Esophagus squamous epithelium (tissue), 5 donors: ENCODE measurements at places on chromosomes 2 and 18.

DNA sequence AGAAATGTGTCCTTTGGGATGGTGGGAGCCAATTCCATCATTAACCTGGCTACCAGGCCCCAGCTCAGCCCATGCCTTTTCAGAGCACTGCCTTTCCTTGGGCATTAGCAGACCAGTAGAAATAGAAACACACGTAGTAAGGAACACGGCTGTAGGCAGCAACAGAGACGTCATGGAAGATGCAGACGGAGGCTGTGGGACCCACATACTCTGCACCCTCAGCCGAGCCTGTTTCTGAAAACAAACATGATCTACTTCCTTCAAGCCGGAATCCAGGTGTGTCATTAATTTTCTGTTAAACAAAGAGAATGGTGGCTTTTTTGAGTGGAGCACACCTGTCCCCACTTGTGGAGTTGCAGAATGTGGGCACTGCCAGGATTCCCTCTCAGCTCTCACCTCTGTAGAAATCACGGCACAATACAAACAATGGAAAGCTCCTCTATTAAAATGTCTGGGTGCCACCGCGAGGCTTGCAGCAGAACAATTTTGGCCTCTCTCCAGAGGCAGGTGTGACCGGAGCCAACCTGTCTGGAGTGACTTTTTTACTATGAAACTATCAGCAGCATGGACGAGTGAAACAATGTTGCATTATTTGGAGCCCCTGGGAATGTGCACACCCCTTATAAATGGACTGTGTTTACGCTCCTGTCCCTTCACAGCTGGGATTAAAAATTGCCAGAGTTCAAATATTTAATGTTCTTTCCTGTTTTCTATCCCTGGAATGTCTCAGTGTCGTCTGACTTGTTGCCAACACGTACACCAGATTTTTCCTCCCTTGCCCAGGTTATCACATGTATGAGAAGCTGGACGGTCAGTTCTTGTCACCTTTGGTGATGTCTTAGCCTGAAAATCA, 31.7 kb downstream of the SPP2 start:
- no peak for DNase-seq

DNA sequence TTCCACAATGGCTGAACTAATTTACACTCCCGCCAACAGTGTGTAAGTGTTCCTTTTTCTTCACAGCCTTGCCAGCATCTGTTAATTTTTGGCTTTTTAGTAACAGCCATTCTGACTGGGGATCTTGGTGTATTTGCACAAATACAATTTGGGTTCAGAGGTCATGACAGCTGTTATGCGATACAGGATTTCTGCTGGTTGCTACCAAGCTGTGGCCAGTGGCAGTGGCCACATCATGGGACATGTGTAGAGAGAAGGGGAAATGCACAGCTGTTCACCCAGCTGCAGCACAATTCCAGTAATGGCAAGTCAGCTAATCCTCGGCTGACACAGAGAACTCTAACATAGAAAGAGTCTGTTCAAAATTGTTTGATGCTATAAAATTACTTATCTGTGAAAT, 21.0 kb upstream of the SELENOI start:
- no peak for DNase-seq

DNA sequence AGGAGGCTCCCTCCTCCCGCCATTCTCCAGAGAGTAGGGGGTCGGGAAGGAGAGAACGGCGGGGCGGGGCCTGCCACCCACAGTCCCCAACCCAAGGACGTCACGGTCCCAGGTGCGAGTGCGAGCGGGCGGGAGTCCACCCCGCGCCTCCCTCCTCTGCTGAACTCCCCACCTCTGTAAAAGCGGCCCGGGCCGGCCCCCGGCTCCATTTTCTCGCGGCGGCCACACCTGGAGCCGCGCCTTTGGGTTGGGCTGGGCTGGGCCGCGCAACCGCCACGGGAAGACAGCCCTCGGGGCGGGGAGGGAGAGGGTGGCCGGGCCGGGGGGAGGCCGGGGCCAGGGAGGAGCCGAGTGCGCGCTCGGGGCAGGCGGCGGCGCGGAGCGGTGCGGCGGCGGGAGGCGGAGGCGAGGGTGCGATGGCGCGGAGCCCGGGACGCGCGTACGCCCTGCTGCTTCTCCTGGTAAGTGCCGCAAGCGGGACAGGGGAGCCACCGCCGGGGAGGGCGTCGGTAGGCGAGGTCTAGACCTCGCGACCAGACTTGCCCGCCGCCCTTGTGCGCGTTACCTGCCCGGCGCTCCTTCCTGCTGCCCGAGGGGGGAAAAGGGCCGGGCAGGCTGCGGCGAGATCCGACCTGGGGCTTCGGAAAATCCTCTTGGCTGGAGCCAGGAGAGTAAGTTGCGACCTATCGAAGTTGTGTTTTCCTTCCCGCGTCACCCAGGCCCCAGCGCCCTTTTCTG, at the start of gene DSG2:
Gene DSG2, plus strand, starts transcription at position 342 of the 738 bp plus-strand sequence. Its CDS starts 75 bp downstream, at position 417.
- DNase-seq = no peak

- no peak for DNase-seq
Observed at GRCh38 chr2:190505696-190506095, 28.8 kb downstream of the NEMP2 start.

DNA sequence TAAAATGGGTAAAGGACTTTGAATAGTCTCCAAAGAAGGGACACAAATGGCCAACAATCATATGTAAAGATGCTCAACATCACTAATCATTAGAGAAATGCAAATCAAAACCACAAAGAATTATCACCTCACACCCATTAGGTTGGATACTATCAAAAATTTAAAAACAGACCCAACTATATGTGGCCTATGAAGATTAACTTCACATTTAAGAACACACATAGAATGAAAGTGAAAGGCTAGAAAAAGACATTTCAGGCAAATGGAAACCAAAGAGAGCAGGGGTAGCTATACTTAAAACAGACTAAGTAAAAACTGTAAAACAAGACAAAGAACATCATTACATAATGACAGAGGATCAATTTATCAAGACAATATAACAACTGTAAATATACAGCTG, 53.5 kb upstream of the ASPRV1 start:
- no peak for DNase-seq

DNA sequence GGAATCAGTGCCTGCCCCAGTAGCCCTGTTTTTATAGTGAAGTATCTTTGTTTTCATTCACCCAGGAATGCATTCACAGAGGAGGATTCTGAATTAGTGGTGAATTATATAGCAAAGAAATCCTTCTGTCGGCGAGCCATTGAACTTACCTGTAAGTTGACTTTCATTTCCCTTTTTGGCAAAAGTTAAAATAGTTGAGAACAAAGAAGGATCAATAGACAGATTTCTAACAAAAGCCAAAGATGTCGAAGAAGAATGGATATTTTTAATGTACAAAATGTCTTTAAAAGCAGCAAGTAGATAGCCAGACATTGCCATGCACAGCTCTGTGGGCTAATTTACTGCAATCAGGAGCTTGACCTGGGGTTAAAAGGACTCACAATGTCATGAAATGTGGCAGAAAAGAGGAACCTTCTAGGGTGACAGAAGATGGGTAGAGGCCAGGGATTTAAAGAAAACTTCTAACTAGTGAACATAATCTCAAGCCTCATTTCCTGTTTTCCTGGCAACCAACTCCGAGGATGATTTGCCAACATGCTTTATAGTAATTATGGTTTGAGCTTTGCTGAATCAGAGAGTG, 53.8 kb upstream of the TMEM87B start:
- DNase-seq = no peak

- DNase-seq = no peak
Observed at GRCh38 chr2:21228041-21228895, 104.5 kb downstream of the TDRD15 start.

- DNase-seq = no peak
Observed at GRCh38 chr2:18824325-18824790, 235.0 kb upstream of the NT5C1B start.

- no peak for DNase-seq
Observed at GRCh38 chr2:236607471-236608187, 38.0 kb downstream of the ACKR3 start.

GRCh38 chr2:148607566-148607965, 37.0 kb upstream of the EPC2 start:
- DNase-seq = no peak

GRCh38 chr2:222293660-222294630, 4.9 kb downstream of the PAX3 start:
- DNase-seq = no peak

DNA sequence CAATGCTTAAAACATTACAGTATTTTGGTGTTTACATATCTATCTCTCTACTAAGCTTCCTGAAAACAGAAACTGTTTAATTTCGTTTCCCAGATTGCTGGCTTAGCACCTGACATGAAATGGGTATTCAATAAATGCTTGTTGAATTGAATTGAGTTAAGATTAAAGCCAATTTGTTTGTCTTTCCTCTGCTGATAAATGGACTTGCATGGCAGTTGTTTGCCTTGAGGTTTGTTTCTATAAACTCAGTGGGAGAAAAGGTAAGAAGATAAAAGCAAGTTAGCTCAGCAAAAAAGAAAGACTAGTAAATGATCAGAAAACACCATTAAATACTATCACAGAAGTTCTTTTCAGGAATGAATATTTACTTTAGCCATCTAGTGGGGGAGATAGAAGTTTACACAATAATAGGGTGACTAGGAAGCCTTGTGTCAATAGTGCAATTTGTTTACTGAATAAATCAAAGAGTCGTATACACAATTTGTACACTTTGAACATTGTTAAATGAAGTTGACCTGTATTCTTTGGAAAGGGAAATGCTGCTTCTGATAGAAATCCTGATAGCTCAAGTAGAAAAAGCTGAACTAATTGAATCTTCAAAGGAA, 754.5 kb upstream of the FAM98A start:
- no peak for DNase-seq

GRCh38 chr2:102149644-102150455, 7.3 kb downstream of the IL1R1 start:
- no peak for DNase-seq

DNA sequence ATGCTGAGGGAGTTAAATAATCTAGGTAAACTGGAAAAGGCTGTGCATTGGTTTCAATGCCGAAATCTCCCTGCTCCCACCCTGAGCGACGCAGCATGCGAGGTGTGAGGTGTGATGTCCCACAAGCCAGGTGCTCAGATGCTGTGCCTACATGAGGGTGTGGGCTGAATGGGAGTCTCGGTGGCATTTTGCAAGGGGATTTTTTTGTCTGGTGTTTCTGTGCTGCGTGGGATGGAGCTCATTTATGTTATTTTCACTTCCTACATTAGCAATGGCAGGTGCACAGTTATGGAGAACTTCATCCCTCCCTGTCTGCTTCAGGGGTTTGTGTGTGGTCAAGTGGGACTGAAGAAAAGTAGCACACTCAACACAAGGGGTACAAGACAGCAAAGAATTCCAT, 110.2 kb upstream of the CCDC68 start:
- DNase-seq = no peak

DNA sequence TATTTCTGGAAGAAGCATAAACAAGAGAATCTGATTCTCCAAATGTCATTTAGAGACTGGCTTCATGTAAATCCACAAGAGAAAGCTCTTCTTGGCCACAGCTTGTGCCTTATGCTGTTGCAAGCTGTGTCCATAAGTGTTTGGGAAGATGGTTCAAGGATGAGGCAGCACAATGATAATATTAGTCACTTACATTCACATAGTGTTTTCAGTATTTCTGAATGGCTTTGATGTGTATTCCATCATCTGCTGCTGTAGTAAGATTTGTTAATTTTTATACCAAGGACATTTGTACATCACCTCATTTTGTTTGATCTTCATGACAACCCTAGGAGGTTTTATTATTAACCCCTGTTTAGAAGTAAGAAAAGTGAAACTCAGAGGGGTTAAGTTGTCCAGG, 29.9 kb downstream of the CREG2 start:
- DNase-seq = no peak

DNA sequence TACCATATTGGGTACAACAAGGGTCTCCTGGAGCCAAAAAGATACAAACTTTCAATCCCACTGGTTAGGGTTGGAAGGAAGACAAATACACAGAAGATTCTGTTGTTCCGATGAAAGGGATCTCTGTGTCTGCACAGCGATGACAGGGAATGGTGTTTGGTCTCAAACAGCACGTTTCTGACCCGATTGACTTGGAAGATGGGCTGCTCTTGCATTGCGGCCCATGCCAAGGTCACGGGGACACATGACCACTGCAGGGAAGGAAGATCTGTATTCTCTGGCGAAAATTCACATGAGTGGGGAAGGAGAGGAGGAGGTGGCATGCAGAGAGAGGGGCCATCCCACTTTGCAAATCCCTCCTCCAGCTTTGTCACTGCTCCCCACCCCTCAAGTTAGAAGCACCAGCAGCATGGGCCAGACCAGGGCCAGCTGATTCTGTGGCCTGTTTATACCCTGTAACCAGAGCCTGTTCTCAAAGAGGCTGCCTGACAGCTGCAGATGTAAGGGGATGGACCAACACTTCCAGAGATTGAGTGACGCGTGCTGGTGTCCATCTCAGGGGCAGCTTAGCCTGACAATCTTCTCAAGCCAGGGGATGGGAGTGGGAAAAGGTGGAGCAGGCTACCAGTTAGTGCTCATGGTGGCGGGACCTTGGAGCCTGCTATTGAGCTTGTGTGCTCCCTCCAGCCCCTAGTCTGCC, 57.2 kb downstream of the TNP1 start:
- DNase-seq = no peak

DNA sequence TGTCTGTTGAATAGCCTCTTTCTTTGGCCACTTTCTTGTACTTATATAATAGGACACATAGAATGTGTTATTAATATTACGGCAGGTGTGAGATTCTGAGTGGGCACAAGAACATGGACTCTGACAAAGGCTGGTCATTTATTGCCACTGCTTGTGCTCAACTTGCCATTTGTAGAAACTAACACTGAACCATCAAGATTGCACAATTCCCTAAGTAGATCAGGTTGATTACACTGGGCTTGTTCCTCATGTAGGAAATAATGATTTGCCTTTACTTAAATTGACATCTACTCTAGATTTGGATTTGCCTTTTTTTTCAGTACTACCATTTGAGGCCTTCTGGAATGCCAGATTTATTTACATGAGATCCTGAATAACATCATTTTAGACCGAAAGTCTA, 342.7 kb upstream of the CWC22 start:
- DNase-seq = no peak

GRCh38 chr2:230226051-230226551, 565 bp downstream of the SP140 start:
- DNase-seq = no peak
